ENCODE measurements at places on chromosomes 7 and 10. TPM values are rescaled to one million over a fixed set of nuclear protein-coding genes. Genes with fewer than 3 reads are reported as not detected.

Gene GJC3
- not detected for total RNA-seq

Gene ITIH5
- total RNA-seq: 67.0 TPM

Gene LBX1
- not detected for total RNA-seq

GRCh38 chr10:86295791-86296190 is 70.8 kb downstream of the GRID1 start:
- DNase-seq: peak; percentile 62

- DNase-seq: no peak
Observed at GRCh38 chr7:151352512-151352911, 10.9 kb downstream of the NUB1 start.

GRCh38 chr7:127888411-127888810 is 142.8 kb downstream of the LRRC4 start:
- no peak for DNase-seq

DNA sequence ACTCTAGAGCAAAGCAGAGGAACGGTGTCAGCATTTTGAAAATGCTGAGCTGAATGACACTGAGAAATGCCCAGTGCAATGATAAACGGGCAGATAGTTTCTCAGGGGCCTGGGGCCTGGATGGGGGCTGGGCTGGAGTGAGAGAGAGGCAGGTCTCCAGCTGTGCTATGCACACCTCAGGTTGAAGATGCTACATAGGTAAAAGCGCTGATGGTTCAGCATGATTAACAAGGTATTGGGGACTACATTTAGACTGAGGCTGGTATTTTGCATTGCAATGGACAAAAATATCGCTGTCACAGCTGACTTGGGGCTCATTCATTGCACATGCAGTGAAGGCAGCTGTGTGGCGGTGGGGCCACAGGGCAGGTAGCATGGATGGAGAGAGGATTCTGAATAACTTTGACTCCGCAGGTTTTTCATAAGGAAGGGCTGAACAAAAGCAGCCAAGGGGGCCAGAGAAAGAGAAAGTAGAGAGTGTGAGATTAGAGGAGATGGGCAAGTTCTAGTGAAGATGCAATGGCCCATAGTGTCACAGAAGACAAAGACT is 290.8 kb upstream of the ZNF32 start:
- DNase-seq: no peak

GRCh38 chr7:17946591-17946990 is 6.3 kb upstream of the SNX13 start:
- DNase-seq: no peak

- DNase-seq: no peak
Observed at GRCh38 chr10:73979809-73980433, 18.0 kb upstream of the VCL start.

GRCh38 chr7:113113912-113114311 is 4.4 kb downstream of the SMIM30 start:
- DNase-seq: no peak

DNA sequence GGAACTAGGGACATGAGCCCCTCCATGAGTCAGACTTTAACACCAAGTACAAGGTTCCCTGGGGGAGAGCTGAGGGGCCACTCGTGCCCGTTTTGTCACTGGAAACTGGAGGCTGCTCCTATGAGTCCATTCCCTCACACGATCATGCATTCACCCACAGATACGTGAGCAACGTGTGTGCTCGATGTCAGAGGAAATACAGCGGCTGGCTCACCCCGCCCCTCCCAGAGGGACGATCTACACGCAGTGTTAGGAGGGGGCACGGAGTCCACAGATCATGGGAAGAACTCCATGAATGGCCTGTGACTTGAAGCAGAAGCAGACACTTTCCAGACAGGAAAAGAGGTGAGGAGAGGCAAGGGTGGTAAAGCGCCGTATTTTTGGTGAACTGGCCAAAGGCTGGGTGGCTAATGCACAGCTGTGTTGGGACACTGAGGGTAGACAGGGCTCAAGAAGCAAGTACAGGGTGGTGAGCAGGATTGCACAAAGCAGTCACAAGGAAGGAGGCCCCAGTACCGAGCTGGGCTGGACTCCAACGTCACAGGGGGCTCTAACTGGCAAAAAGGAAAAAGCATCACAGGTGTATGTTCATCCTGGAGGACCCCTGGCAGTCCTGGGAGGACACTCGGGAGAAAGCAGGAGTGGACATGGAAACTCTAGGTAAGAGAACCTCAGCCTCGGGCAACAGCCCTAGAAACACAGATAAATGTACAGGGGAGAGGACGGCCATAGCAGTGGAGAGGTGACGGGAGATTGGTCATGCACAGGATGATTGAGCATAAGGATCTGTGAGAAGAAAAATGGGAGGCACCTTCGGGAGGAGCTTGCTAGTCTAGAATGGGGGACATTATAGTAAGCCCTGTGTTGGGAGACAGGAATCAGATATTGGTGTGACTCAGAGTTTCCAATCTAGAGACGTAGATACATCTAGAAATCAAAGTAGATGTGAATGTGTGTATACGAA is 41.2 kb downstream of the TNS3 start:
- DNase-seq: no peak

GRCh38 chr10:97564776-97565175 is 7.8 kb upstream of the ANKRD2 start:
- DNase-seq: peak; percentile 23

DNA sequence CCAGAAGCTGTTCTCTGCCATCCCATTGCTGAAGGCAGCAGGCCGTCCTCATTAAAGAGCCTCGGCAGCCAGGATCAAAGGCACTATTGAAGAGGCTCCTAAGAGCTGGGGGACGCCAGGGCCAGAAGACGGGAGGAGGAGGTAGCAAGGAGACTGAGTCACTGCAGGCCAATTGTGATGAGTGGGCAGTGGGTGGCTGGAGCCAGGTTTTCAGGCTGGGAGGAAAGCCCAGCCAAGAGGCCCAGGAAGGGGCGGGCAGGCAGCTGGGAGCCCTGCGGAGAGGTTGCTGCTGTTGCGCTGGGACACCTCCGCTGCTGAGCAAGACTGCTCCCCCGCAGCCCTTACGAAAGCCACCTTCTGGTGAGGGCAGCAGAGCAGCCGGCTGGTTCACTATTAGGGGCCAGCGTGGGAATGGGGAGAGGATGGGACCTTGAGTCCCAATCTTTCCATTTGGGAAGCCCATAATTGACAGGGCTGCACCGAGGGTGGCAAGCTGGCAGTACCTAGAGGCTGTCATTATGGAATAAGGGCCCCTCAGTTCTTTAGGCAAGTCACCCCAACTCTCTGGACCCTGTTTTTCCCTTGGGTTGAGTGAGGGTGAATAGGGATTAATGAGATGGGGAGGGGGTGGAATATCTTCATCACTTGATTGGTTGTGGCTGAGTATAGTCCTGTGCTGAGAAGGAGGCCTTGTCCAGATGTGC is 48.4 kb downstream of the UNC5B start:
- DNase-seq: no peak

GRCh38 chr7:112782498-112782897 is 7.7 kb downstream of the TMEM168 start:
- no peak for DNase-seq

Measured in posterior vena cava (tissue), 2 donors.